Upper lobe of right lung (tissue), 1 donor: ENCODE measurements at places on chromosomes 5 and 9. TPM values are rescaled to one million over a fixed set of nuclear protein-coding genes. Genes with fewer than 3 reads are reported as not detected.

The NME5 gene
- total RNA-seq: 2.4 TPM

The F12 gene
- 0.69 TPM for total RNA-seq

The SOHLH1 gene
- total RNA-seq: not detected

The DAB2IP gene
- 81.6 TPM for total RNA-seq

The TICAM2 gene
- 6.9 TPM for total RNA-seq

The PCDHGC4 gene
- 1.8 TPM for total RNA-seq

The FAM200C gene
- total RNA-seq: 2.8 TPM

The SLC2A6 gene
- total RNA-seq: 11.4 TPM

The PCDHB8 gene
- total RNA-seq: 2.4 TPM
